ENCODE measurements at places on chromosomes 7 and 10. TPM values are rescaled to one million over a fixed set of nuclear protein-coding genes. Genes with fewer than 3 reads are reported as not detected.

Gene CAMK2B
- not detected for total RNA-seq

Gene UNCX
- total RNA-seq, result not detected

Gene LRRTM3
- not detected for total RNA-seq

Gene PRSS37
- total RNA-seq, result not detected

Gene PTPN20
- total RNA-seq, result 0.08 TPM

Gene CLEC5A
- total RNA-seq, result not detected

Gene SEMA3D
- total RNA-seq, result 1.6 TPM

Gene ABCB1
- total RNA-seq, result not detected

Gene PRR15
- 4.5 TPM for total RNA-seq

Gene NUDT13
- 1.4 TPM for total RNA-seq

Gene ZNF425
- 1.6 TPM for total RNA-seq

Gene TBXAS1
- 5.3 TPM for total RNA-seq

Gene CHN2
- total RNA-seq, result 1.3 TPM

Gene SAP25
- total RNA-seq, result 1.5 TPM

Gene ACSL5
- 0.52 TPM for total RNA-seq

Gene PPP1R17
- total RNA-seq, result not detected

Gene SPDYE2
- total RNA-seq, result not detected

Gene TDRD1
- total RNA-seq, result not detected

Gene CDK14
- 26.3 TPM for total RNA-seq

Gene MMD2
- total RNA-seq, result not detected

Gene XRCC2
- 2.1 TPM for total RNA-seq

Gene WEE2
- total RNA-seq, result not detected

Gene SFRP5
- total RNA-seq, result not detected

Gene SPRN
- under 0.01 TPM for total RNA-seq

Gene OAT
- 94.8 TPM for total RNA-seq

Gene SMC3
- total RNA-seq, result 24.2 TPM

Gene TMEM72
- not detected for total RNA-seq

Gene CCL24
- not detected for total RNA-seq

Gene HSPA12A
- total RNA-seq, result 5.2 TPM

Gene TNS3
- 17.2 TPM for total RNA-seq

Gene SLC26A3
- total RNA-seq, result not detected

Gene NUPR2
- not detected for total RNA-seq

Gene TMEM229A
- under 0.01 TPM for total RNA-seq

Gene MYH16
- total RNA-seq, result 0.26 TPM

Gene NPC1L1
- total RNA-seq, result 0.24 TPM

Gene SEMA4G
- 6.1 TPM for total RNA-seq

Gene EPHB6
- 23.0 TPM for total RNA-seq

Gene SPDYE9
- total RNA-seq, result not detected

Gene NRF1
- total RNA-seq, result 18.0 TPM

Gene DPYSL4
- total RNA-seq, result 12.3 TPM

Gene FAM20C
- total RNA-seq, result 130 TPM

Gene PNLIPRP3
- total RNA-seq, result under 0.01 TPM
